HT1080 (cell line): ENCODE measurements at places on chromosomes 6 and 20.

- no peak for DNase-seq
Observed at GRCh38 chr20:24782301-24782700, 166.8 kb upstream of the CST7 start.

- no peak for DNase-seq
Observed at GRCh38 chr6:37783025-37783855, 36.3 kb upstream of the ZFAND3 start.

- no peak for DNase-seq
Observed at GRCh38 chr20:16129411-16129810, 443.8 kb downstream of the KIF16B start.

DNA sequence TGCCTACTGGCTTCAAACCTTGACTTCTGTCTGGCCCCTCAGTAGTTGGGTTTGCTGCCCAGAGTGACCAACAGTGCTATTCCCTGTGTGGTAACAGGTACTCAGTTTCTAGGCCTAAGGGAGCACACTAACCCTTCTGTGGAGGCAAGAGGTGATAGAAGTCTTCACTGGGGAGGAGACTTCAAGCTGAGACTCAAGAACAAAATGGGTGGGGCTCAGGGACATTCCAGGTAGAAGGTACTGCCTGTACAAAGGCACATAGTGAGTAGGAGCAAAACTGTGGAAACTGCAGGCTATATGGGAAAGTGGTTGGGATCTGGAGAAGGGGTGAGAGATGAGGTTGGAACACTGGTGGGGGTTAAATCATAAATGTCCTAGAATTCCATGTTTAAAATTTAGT, 2.3 kb upstream of the SCAND1 start:
- no peak for DNase-seq

- DNase-seq = peak; percentile 43
Observed at GRCh38 chr20:32509639-32510066, 75.5 kb downstream of the NOL4L start.

- no peak for DNase-seq
Observed at GRCh38 chr6:142783499-142783898, 161.5 kb downstream of the HIVEP2 start.

GRCh38 chr6:158361961-158362669, 49.9 kb downstream of the TULP4 start:
- DNase-seq = no peak
